ENCODE measurements at places on chromosomes 16 and 17.

DNA sequence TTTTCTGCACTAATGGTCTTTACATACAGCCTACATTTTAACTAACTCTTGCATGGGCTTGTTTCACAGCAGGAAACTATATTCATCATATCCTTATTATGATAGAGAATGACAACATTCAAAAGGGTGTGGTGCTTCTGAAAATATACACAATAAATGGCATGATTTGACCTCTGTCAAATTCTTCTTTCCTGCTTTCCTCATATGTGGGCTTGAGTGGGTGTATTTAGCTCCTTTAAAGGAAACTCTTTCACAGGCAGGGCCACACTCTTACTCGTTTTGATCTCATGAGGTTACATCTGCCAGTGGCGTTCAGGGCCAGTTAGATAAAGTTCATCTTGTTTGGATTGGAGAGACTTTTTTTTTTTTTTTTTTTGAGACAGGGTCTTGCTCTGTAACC lies 6.1 kb downstream of the SLC35G3 start:
- no peak for DNase-seq

GRCh38 chr17:49387498-49388289 lies 25.6 kb upstream of the ZNF652 start:
- no peak for DNase-seq

- DNase-seq: no peak
These were observed 54.6 kb downstream of the ABR start for GRCh38 chr17:1124896-1125787.

GRCh38 chr16:70610273-70611223 lies 35.8 kb upstream of the IL34 start:
- no peak for DNase-seq

DNA sequence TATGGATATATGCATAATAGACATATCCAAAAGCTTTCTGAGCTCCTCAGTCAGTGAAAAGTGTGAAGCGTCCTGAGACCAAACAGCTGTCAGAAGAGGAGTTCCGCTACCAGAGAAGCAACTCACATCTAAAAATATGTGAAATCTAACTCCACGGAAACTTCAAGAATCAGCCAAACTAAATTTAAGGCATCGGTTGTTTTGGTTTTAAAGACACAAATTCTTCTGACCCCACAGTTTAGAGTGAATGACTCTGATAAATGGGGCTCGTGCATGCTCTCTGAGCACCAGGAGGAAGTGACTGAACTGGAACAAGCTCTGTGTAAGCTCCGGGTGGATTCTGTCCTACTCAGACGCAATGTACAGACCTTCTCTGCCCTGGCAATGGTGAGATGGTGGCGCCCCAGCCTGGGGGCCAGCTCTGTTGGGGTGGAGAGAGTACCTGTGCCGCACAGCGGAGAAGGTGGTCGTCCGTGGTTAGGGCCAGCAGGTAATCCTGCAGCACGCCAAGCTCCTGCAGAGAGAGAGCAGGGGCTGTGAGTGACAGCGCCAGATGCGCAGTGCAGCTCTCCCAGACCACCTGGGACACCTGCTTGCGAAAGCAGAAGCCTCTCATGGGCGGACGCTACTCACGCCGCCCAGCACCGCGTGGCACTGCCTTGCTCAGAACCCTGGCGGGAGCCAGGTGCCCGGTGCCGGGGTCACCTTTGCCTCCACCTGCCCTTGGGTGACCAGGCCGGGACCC lies 44.4 kb upstream of the ATP2A3 start:
- no peak for DNase-seq
